Left renal cortex interstitium (tissue), 4 donors: ENCODE measurements at places on chromosomes 4 and X. TPM values are rescaled to one million over a fixed set of nuclear protein-coding genes. Genes with fewer than 3 reads are reported as not detected.

DNA sequence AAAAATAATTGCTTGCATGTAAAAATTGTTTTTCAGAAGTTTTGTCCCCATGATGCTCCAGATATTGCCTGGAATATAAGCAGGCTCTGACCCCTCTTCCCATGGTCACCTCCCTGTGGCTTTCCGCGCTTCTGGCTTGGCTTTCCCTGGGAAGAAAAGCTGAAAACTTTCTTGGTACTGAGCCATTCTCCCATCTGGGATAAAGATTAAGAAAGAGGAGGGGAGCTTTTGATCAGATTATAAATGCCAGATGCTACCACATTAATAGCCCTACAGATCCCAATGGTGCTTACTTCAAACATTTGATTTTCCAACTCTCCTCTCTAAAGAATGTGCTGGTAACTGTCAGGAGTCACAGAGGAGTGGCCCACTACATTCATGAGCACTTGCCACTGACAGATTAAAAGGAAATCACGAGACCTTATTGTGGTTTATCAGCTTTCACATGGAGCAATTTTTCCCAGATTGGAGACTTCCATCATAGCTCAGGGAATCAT is 54.4 kb upstream of the GAB1 start:
- DNase-seq = no peak

DNA sequence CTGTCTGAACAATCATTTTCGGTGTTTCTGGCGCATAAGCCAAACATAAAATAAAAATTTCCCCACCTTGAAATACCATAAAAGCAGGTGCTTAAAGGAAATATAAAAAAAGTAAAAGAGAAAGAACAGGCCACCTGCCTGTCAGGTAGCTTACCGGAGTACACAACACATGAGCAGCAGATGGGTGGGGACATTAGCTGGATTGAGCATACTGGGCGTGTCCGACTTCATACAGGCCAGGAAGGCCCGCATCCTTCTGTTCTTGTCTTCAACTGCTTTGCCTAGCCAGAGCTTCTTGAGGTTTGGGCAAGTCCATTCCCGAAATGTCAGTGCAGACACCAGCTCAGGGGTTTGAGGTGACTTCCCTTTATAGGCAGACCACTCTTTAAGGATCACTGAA is 66.7 kb downstream of the FAM120C start:
- no peak for DNase-seq

DNA sequence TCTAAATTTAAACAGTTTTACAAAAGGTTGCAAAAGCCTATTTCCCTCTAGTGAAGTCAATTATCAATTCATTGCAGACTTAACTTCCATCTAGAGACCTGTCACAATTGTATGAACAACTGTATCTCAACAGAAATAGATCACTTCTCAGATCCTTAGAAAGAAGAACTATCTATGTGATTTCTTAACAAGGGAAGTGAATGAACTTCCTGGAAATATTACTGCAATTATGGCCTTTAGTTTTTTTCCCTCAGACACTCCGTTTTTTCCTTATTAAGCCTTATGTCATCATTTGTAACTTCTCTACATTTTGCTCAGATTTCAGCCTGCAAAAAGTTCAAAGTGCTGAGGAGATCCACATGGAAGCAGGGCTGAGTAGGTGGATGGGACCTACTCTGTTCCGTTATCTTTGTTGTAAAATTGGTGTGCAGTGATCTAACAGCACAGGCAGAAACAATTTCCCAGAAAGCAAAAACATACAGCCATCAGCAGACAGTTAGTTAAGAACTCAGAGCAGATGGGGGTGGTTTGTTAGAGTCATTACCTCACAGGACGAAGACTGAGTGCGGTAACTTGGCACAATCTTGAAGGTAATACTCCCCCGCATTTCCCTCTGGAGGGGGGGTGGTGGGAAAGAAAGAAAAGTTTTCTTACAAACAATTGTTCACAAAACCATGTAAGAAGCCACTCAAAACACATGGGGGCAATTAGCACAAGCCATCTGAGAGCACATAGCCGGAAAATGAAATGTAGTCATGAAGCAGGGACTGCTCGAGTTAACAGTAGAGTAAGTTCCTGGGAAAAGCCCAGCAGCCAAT is 112.3 kb downstream of the NYX start:
- no peak for DNase-seq

The WDR44 gene
- polyA plus RNA-seq = 13.6 TPM

The NKX6-1 gene
- 0.05 TPM for polyA plus RNA-seq

The DCLK2 gene
- polyA plus RNA-seq = 11.7 TPM

DNA sequence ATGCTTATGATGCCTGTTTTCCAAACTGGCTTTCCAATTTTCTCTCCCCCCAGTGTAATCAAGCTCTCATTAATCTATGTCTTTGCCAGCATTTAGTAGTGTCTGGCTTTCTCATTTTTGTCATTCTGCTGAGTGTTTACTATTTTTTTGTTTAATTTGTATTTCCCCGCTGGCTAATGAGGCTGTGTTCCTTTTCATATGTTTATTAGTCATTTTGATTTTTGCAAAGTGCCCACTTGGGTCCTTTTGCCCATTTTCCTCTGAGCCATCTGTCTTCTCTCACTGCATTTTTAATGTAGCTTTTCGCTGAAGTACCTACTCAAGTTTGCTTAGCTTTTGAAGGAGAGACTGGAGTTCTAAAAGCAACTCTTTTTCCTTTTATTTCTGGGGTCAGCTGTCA is 14.7 kb downstream of the DCK start:
- no peak for DNase-seq

The MAMLD1 gene
- polyA plus RNA-seq = 6.8 TPM

DNA sequence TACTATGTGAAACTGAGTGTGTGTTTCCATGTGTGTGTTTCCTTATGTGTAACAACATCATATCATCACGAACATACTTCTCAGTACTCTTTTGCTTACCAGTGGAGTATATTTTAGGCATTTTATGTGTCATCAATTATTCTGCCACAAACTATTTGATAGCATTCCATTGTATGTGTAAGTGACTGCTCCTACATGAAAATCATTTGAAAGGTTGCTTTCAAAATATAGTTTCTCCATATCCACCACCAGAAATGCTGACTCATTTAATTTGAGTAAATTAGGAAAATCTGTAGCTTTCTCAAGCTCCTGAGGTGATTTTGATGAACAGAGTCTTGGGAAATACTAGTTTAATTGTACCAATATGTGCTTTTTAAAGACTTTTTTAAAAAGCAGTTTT is 376.2 kb downstream of the PCDH18 start:
- DNase-seq = no peak

DNA sequence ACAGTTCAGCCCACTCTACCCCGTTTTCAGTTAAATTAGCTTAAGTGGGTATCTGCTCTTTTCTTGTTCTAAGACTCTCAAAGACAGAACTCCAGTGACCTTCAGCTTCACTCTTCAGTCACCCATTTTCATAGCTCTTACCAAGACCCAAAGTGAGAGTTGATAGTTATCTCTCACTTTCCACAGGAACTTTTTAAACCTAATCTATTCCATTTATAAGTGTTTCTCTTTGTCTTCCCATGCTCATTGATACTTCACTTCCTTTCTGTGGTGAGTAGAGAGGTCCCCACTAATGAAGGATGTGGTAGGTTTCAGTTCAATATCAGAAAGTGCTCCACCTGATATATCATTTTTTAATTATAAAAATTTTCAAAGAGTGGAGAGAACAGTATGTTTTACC is 33.4 kb downstream of the COX18 start:
- DNase-seq = no peak

The FOXP3 gene
- polyA plus RNA-seq = 0.47 TPM

GRCh38 chr4:142686081-142686480 is 160.0 kb downstream of the INPP4B start:
- no peak for DNase-seq

DNA sequence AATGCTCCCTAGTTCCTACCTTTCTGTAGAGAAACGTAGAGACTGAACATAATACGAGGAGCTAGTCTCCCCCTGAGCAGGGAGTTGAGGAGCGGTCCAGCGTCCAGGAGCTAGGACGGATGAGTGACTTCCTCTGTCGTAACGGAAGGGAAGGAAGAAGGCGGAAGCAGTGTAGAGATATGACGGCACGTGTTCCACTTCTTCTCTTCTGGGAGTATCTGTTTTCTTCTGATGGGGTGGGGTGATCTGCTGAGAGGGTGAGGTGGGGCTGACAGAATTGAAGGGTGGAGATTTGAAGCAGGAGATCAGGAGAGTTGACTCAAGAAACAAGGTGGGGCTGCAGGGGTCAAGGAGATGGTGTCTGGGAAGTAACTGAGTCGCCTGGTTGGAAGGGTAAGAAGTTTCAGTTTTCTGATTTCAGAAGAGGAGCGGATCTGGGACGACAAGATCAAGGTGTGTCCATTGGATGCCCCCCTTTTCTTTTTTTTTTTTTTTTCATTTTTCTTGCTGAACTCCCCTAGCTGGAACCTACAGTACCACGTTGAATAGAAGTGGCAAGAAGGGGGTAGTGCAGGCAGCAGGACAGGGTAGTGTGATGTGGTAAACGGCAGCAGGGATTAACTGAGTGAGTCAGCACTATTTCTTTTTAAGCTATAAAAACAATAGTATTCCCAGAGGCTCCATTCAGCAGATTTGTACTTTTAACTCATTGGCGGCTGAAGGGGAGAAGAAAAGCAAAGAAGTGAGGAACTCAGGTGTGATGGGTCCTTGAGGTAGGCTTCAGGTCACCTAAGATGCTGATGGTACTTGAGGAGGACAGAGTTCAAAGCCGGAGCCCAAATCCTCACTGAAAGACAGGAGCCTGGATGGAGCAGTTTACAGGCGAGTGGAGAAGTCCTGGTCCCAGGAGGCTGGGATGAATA is 50.8 kb upstream of the SETD7 start:
- DNase-seq = no peak

DNA sequence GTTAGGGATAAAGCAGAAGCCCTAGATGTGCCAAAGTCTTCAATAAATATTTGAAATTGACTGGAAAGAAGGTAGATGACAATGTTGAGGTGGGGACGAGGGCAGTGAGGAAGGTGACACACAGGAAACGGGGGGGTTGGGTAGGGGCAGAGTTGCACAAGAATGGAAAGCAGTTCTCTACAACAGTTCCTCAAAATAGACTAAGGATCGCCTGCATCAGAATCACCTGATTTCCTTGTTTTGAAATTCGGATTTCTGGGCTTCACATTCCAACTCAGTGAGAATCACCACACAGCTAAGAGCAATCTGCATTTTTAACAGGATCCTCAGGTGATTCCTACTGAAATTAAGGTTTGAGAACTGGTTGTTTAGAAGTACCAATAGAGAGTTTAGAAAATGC is 70.6 kb downstream of the ARFIP1 start:
- DNase-seq = no peak

The LAMTOR3 gene
- 80.0 TPM for polyA plus RNA-seq

The TMEM154 gene
- 0.62 TPM for polyA plus RNA-seq
